ENCODE measurements at places on chromosomes 13 and 19.

- no peak for DNase-seq
Measured at GRCh38 chr13:110449219-110450015, 112.1 kb downstream of the RAB20 start.

DNA sequence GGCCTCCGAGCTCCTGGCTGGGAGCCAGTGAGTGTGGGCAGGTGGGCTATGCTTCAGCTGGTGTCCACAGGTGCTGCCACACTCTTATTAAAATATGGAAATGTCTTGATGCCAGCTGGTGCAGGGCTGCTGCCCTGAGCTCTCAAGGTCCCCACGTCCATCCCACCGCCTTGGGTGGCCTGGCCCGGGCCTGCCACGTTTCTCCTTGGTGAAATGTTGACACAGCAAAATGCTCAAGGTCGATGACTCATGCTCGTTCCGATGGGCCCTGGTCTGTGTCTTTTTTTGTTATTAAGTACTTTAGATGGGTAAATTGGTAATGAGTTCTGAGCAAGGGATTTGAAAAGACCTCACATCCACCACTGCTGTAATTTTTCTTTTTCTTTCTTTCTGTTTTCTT lies 524.7 kb downstream of the MYO16 start:
- DNase-seq = no peak

DNA sequence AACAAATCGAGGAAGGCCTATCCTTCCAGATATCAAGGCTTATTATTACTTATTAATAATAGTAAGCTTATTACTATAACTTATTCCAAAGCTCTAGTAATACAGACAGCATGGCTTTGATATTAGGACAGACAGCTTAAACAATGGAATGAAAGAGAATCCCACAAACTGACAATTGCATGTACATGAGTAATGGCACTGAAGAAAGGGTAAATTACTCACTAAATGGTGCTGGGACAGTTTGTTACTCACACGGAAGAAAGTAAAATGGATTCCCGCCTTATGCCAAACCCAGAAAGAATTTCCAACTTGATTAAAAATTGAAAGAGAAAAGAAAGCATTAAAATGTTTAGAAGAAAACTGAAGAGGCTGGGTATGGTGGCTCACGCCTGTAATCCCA lies 60.3 kb downstream of the MIPEP start:
- DNase-seq = no peak

DNA sequence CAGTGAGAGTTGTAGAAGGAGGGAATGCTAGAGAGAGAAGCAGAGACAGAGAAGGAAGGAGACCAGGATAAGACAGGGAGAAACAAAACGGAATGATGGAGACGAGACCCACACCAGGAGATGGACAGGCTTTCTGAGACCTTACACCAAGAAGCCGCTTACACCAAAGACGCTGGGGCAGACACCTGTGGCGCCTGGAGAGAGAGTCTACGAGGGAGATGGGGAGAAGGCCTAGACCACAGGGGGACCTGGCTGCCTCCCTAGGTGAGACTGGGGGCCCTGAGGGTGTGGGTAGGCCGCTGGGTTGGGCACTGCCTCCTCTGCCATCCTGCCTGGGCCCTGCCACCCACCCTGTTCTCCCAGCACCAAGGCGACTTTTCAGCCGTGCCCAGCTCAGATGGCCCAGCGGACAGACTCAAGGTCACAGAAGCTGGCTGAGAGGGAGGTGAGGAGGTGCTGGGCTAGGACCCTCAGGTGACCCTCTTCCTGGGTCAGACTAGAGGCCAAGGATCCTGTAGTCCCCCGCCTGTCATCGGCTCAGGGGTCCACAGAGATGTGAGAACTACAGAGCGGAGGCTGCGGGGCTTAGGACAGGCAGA lies 5.0 kb downstream of the PLIN5 start:
- DNase-seq = no peak

DNA sequence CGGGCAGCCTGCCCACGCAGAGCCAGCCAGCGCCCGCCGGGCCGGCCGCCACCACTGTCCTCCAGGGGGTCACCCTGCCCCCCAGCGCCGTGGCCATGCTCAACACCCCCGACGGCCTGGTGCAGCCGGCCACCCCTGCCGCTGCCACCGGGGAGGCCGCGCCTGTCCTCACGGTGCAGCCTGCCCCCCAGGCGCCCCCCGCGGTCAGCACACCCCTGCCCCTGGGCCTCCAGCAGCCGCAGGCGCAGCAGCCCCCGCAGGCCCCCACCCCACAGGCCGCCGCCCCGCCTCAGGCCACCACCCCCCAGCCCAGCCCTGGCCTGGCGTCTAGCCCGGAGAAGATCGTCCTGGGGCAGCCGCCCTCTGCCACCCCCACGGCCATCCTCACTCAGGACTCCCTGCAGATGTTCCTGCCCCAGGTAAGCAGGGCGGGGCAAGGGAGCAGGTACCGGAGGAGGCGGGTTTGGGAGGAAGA lies 32.3 kb upstream of the EHD2 start:
- DNase-seq = no peak

- DNase-seq = no peak
Measured at GRCh38 chr19:45687599-45687998, 4.2 kb downstream of the SNRPD2 start.

GRCh38 chr13:28684257-28684656 lies 25.3 kb downstream of the POMP start:
- DNase-seq = no peak

- no peak for DNase-seq
Measured at GRCh38 chr19:6126335-6126974, 9.0 kb upstream of the ACSBG2 start.

DNA sequence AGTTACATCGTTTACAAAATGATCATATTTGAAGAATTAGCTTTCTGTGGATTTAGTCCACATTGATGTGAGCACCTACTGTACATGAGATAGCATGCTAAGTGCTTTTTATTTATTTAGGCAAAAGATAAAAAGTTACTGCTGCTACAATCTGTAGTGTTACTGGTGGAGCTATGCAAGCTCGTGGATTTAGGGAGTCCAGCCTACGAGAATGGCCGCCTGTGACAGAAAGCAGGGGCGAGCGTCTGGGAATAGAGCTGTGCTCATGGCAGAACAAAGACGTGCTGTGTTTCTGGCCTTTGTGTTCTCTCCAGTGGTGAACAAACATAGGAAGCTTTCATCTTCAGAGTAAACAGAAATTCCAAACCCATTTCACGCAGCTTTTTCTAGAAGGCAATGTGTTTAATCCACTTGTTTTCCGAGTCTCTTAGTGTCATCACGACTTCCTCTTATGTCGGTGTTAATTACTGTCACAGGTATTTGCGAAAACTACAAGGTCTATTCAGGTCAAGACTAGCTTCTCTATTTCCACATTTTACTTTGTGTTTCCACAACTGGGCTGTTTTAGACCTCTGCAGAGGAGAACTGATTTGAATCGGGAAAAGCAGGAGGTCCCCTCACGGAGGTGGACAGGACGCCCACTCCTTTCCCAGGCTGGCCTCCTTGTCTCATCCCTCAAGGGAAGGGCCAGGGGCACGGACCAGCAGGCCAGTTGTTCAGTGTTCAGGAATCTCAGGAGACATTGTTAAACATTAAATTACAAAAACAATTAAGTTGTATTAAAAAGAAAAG lies 67.3 kb downstream of the ATP11A start:
- no peak for DNase-seq
